Airway epithelial cell (primary cell): ENCODE measurements at places on chromosomes 6 and 20. TPM values are rescaled to one million over a fixed set of nuclear protein-coding genes. Genes with fewer than 3 reads are reported as not detected.

TINAG gene
- total RNA-seq, result not detected in 2 replicates

BMP2 gene
- total RNA-seq, result 2.5 and 3.7 TPM in 2 replicates

CAPN11 gene
- not detected in 2 replicates for total RNA-seq

LST1 gene
- total RNA-seq, result not detected in 2 replicates

GTSF1L gene
- not detected in 2 replicates for total RNA-seq

FKBP1C gene
- total RNA-seq, result 0.09 TPM in 1 of 2 replicates, not detected in the other

BTN1A1 gene
- not detected in 2 replicates for total RNA-seq

CD40 gene
- total RNA-seq, result 6.2 and 7.8 TPM in 2 replicates

HS3ST5 gene
- not detected in 2 replicates for total RNA-seq

BIRC7 gene
- total RNA-seq, result not detected in 2 replicates

CTCFL gene
- total RNA-seq, result not detected in 2 replicates

OPN5 gene
- total RNA-seq, result not detected in 2 replicates

LY6G6F gene
- total RNA-seq, result not detected in 2 replicates

CST11 gene
- not detected in 2 replicates for total RNA-seq

BRD2 gene
- 103 and 130 TPM in 2 replicates for total RNA-seq

SLC52A3 gene
- 0.42 and 0.71 TPM in 2 replicates for total RNA-seq

IL20RA gene
- 3.7 and 3.8 TPM in 2 replicates for total RNA-seq

UST gene
- total RNA-seq, result 4.8 and 6.6 TPM in 2 replicates

EYS gene
- 0.28 and 0.37 TPM in 2 replicates for total RNA-seq

TSPO2 gene
- total RNA-seq, result not detected in 2 replicates

CRIP3 gene
- total RNA-seq, result not detected in 2 replicates

ARMC12 gene
- total RNA-seq, result not detected in 2 replicates
